NCI-H2029 treated with DMSO at 0.1 percent for 48 hours (cell line): ENCODE measurements at places on chromosomes 12 and 14.
A peak's percentile ranks its signal among the peaks of the same experiment; 100 is the strongest.

- DNase-seq = no peak
Observed at GRCh38 chr14:64940336-64940910, 2.1 kb downstream of the GPX2 start.

DNA sequence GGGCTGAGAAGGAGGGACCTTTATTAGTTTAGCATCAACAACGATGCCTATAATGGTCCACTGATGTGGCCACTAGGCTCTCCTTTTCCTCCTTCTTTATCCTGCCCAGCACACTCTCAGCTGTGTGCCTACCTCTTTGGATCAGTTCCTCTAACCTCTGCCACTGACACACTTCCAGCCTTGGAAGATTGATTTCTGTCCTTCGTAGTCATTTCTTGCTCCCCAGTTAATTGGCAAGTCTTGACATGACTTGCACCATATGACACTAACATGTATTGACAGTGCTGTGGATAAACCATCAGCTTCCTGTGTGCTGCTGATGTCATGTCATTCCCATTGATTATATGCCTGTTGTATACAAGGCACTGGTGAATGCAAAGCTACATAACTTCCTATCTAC is 90.2 kb upstream of the PLEKHG7 start:
- DNase-seq = no peak

GRCh38 chr14:63045234-63045611 is at the start of gene KCNH5:
Gene KCNH5, minus strand, starts transcription at chr14:63045458. Its CDS starts 272 bp downstream, at chr14:63045186.
- DNase-seq = no peak

- peak; percentile 87 for DNase-seq
Observed at GRCh38 chr12:59149995-59150642, 229.8 kb upstream of the LRIG3 start.

DNA sequence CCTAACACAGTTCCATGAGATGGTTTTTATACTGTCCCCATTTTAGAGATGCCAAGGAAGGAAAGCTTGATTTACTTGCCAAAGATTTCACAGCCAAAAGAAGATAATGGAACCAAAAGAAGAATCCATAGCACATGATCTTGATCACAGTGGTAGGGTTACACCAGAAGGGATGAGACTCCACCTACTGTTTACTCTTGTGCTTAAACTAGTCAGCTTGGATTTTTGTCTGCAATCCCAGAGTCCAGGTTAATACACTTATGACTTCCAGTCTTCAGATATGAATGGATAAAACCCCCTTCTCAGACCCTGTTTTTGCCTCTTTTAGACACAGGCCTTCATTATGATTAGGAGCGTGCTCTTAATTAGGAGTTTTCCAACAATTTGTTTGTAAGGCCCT is 454.2 kb downstream of the AEBP2 start:
- DNase-seq = no peak

DNA sequence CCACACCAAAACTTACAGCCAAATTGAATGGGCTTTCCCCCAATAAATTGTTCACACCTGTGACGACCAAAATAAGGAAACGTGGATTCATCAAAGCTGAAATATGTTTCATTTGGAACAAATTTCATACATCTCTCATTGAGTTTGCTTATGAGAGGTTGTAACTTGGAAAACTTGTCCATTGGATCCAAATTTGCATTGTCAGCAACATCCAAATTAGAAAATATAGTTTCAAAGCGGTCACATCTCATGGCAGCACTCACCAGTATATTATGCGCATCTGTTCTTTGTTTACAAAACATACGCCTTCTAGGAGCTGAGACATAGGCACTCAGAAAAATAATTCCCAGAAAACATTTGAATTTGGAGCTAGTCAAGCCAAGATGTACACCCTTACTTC is 1028.2 kb upstream of the USP15 start:
- DNase-seq = no peak

- DNase-seq = no peak
Observed at GRCh38 chr14:101980700-101981099, 16.3 kb downstream of the DYNC1H1 start.

DNA sequence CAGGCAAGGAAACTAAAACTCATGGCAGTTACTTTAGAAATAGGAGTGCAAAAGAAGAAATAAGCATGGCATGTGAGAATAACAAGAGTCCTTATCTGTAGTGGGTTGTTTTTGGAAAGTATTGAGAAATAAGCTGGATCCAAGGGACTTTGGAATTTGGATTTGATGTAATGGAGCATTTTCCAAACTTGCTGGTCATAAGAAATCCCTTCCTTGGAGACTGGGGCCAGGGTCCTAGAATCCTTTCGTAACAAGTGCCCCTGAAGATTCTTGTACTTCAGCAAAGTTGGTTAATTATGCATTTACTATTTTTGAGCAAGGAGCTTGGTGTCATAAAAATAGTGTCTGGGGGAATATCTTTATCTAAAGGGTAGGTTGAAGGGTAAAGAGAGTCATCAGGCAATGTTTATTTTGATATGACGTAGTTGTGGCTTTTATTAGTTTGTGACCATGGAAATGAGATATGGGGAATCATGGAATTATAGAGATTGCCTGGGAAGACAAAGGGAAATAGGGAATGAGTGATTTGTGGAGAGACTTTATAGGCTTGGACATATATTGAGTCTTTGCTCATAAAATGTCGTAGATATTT is 53.9 kb downstream of the WNK1 start:
- no peak for DNase-seq

- no peak for DNase-seq
Observed at GRCh38 chr12:4557586-4557985, 4.4 kb upstream of the DYRK4 start.

DNA sequence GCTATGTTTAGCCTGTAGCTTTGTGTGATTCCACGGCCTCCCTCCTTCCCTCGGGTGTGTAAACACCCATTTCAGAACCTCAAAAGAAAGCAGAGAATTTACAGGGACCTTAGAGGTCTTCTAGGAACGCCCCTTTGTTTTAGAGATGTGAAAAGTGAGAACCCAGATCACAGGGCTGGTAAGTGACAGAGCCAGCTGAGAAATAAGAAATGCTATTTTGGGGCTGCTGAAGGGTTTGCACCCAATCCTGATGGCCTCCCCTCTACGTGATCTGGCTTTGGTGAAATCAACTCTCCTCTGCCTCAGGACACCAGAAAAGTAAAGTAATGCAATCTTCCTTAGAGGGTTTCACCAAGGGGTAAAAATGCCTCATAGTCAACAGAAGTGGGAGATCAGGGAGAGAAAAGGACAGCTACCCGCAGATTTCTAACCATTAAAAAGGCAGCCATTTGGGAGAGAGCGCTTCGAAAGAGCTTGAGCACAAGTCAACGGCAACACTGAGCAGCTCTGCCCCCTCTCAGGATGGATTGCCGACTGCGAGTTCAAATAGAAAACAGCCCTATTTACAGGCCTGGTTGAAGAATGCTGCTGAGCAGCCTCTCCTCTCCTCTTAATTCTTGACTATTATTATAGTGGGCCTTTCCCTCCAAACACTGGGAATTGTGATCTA is 78.5 kb upstream of the RASSF3 start:
- DNase-seq = no peak

DNA sequence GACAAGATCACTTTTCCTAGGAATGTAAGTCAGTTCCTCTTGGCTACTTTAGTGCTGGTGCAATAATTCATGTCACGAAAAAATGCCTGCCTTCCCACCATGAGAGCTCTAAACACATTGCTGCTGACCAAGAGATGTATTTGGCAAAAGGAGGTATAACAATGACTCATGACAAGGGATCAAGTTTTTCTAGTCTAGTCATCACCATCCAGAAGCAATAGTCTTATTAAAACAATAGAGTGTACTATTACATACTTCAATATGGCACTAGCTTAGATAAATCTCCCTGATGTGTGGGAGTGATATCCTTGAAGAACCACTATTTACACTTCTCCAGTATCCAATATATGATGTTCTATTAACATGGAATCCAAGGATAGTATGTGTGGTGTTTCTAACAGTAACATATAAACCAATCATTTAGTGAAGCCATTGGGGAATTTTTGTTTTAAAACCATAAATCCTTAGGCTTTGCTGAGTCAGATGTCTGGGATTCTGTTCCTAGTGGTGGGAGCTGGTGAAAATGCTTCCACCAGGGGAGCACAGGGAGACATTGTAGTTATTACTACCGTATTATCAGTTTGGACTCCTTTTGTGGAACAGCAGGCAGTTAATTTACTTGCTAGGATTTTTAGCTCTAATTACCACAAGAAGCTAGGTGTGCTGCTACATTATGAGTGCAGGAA is 1387.5 kb downstream of the LRFN5 start:
- no peak for DNase-seq

DNA sequence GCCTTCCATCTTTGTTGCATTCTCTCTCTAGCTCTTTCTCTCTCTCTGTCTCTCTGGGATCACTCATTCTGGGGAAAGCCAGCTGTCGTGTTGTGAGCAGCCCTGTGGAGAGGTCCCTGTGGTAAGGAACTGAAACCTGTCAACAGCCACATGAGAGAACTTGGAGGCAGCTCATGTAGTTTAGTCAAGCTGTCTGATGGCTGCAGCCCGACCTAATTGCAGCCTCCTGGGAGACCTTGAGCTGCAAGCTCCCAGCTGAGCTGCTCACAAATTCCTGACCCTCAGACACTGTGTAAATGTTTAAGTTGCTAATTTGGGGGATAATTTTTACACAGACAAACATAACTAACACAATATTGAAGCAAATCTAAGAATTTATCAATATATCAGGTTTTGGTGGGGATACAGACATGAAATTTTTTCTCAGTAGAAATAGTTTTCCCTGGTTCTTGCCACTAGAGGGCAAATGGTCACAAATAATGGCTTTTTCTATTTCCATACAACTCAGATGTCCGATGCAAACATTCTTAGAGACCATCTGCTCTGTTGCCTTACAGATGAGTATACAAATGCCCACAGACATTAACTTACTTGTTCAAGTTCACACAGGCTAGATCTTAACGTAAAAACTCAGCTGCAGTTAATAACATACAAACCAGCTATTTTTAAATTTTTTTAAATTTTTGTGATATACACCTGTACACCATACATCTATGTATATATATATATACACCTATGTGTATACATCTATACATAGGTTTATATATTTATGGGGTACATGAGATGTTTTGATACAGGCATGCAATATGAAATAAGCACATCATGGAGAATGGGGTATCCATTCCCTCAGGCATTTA is 15.5 kb upstream of the KRR1 start:
- peak; percentile 9 for DNase-seq

DNA sequence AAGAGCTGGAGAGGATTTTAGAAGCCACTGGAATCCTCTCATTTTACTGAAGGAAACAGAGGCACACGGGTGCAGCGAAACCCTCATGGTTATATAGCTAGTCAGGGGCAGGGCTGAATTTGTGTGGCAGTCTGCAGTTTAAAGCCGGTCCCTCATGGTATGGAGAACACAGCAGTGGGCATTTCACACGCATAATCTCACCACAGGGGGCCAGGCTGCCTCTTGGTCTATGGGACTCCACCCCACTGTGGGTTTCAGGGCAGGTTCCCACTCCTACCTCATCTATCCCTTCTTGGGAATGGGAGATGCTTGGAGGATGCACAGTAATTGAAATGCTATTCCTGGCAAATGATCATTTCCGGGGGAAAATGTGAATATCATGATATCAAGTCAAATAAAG is 400.6 kb downstream of the RGS6 start:
- DNase-seq = no peak

DNA sequence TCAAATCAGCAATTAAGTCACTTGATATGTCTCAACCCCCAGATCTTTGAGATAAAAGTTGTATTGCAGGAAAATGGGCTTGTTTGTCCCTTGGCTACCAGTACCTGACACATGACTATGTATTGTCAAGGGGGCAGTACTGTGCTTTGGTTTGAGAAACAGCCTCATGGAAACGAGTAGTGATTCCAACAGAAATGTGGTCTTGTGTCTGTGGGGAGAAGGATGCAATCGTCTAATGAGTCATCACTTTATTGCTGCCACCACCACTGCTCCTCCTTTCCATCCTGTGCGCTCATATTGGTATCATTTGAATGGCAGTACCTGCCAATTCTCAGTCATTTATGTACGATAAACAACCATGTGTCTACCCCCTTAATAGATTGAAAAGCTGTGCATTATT is 72.8 kb upstream of the ARHGAP5 start:
- no peak for DNase-seq

GRCh38 chr14:70794294-70794693 is 15.0 kb downstream of the MAP3K9 start:
- DNase-seq = no peak

- DNase-seq = no peak
Observed at GRCh38 chr12:124709722-124710687, 142.6 kb upstream of the NCOR2 start.

GRCh38 chr14:83960832-83961512 is 1569.0 kb upstream of the FLRT2 start:
- no peak for DNase-seq

DNA sequence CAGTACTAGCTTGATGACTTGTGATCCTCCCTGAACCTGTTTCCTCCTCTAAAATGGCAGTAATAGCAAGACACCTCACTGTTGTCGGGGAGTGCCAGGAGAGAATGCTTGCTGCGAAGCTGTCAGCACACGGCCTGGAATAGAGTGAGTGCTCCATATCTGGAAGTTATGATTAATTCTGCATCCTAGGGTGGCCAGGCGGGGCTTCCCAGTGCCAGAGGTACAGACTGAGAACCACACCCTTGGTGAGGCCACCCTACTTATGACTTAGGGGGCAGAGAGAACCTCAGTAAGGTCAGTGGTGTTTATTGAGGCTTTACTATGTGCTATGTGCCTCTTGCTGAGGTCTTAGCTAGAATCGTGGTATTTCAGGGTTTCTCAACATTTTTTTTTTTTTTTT is 20.1 kb downstream of the MORN3 start:
- DNase-seq = no peak

- DNase-seq = no peak
Observed at GRCh38 chr14:103886304-103887169, 39.2 kb upstream of the PPP1R13B start.

DNA sequence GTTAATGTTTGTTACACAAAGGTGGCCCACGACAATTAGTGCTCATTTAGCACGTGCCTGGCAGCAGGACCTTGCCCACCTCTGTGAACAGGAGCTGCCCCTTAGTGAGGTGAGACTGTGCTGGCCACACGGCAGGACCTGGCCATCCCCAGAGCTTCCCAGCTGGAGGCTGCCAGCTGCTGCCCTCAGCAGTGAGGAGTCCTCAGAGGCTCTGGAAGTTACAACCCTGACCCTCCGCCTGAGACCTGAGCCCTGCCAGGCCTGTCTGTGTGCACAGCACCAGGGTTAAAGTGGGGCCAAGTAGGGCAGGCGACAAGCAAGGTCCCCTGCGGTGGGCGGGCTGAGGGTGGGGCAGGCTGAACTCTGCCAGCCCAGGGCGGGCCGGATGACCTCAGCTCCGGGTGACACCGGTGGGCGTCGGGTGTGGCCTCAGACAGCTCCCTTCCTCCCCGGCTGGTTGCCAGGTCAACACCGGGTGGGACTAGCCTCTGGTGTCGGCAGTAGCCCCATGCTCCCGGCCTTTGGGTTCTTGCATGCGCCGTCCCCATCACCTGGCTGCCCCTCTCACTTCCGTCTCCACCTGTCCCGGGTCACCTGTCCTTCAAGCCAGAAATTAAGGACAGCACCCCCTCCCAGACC is 9.2 kb upstream of the LBHD2 start:
- no peak for DNase-seq

GRCh38 chr12:104763168-104763805 is 194.8 kb downstream of the SLC41A2 start:
- no peak for DNase-seq

GRCh38 chr14:49516286-49516685 is 69.9 kb downstream of the RPS29 start:
- no peak for DNase-seq

GRCh38 chr14:57526942-57527341 is 33.3 kb upstream of the CCDC198 start:
- no peak for DNase-seq

GRCh38 chr12:43858991-43859390 is 23.1 kb downstream of the TMEM117 start:
- DNase-seq = no peak
